ENCODE measurements at places on chromosomes 3 and 15. TPM values are rescaled to one million over a fixed set of nuclear protein-coding genes. Genes with fewer than 3 reads are reported as not detected.

ABI3BP gene
- 2.4 TPM for polyA plus RNA-seq

MRPL3 gene
- 77.4 TPM for polyA plus RNA-seq

SMCO1 gene
- polyA plus RNA-seq: not detected

HEG1 gene
- polyA plus RNA-seq: 36.6 TPM

CPLX3 gene
- polyA plus RNA-seq: not detected

FBXL2 gene
- polyA plus RNA-seq: 2.2 TPM

GATA2 gene
- 26.3 TPM for polyA plus RNA-seq

ANKRD63 gene
- polyA plus RNA-seq: not detected

SEC22C gene
- polyA plus RNA-seq: 28.4 TPM

LRRIQ4 gene
- not detected for polyA plus RNA-seq

DNAJC13 gene
- 15.3 TPM for polyA plus RNA-seq

GOLGA6L7 gene
- polyA plus RNA-seq: not detected

TPRG1 gene
- 17.4 TPM for polyA plus RNA-seq

ANAPC13 gene
- 34.3 TPM for polyA plus RNA-seq

NMNAT3 gene
- 8.2 TPM for polyA plus RNA-seq

CCRL2 gene
- 0.67 TPM for polyA plus RNA-seq

CYP19A1 gene
- 0.28 TPM for polyA plus RNA-seq

SCG5 gene
- 59.5 TPM for polyA plus RNA-seq

PLA2G4E gene
- not detected for polyA plus RNA-seq

CEP152 gene
- polyA plus RNA-seq: 2.2 TPM

SNX33 gene
- polyA plus RNA-seq: 18.3 TPM

C3orf85 gene
- not detected for polyA plus RNA-seq

CHST13 gene
- 0.94 TPM for polyA plus RNA-seq

REC114 gene
- polyA plus RNA-seq: not detected

CACNA2D2 gene
- 0.56 TPM for polyA plus RNA-seq

SHQ1 gene
- 6.5 TPM for polyA plus RNA-seq

ADIPOQ gene
- 265 TPM for polyA plus RNA-seq

CXCR6 gene
- 0.22 TPM for polyA plus RNA-seq

ZKSCAN7 gene
- 1.8 TPM for polyA plus RNA-seq

DAZL gene
- not detected for polyA plus RNA-seq

RLBP1 gene
- not detected for polyA plus RNA-seq

PAK2 gene
- polyA plus RNA-seq: 28.2 TPM

CAMK2N2 gene
- not detected for polyA plus RNA-seq

STARD5 gene
- polyA plus RNA-seq: 3.8 TPM

EIF2A gene
- polyA plus RNA-seq: 85.1 TPM

EPHA3 gene
- polyA plus RNA-seq: 0.84 TPM

GOLGA6B gene
- not detected for polyA plus RNA-seq

RSRC1 gene
- 13.7 TPM for polyA plus RNA-seq

TJP1 gene
- polyA plus RNA-seq: 15.3 TPM

LYZL4 gene
- not detected for polyA plus RNA-seq
